ENCODE measurements at places on chromosomes 7 and 10.

- no peak for DNase-seq
Measured at GRCh38 chr7:16803125-16803524, 1.7 kb downstream of the AGR2 start.

GRCh38 chr7:17184805-17185689, 113.4 kb upstream of the AHR start:
- DNase-seq: no peak

- DNase-seq: no peak
Measured at GRCh38 chr7:43303740-43304241, 191.3 kb downstream of the HECW1 start.

DNA sequence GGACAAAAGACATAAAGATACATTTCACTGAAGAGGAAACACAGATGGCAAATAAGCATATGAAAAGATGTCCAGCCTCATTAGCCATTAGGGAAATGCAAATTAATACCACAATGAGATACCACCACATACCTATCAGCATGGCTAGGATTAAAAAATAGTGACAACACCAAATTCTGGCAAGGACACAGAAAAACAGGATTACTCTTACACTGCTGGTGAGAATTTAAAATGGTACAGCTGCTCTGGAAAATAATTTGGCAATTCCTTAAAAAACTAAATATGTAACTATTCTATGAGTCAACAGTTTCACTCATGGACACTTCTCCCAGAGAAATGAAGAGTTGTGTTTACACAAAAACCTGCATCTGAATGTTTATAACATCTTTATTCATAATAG, 121.1 kb downstream of the C10orf90 start:
- DNase-seq: no peak

- DNase-seq: no peak
Measured at GRCh38 chr10:12934777-12935176, 66.7 kb downstream of the CCDC3 start.

- DNase-seq: no peak
Measured at GRCh38 chr7:128874140-128875031, 11.7 kb downstream of the ATP6V1F start.

GRCh38 chr7:130903358-130903974, 169.5 kb upstream of the KLF14 start:
- DNase-seq: no peak

DNA sequence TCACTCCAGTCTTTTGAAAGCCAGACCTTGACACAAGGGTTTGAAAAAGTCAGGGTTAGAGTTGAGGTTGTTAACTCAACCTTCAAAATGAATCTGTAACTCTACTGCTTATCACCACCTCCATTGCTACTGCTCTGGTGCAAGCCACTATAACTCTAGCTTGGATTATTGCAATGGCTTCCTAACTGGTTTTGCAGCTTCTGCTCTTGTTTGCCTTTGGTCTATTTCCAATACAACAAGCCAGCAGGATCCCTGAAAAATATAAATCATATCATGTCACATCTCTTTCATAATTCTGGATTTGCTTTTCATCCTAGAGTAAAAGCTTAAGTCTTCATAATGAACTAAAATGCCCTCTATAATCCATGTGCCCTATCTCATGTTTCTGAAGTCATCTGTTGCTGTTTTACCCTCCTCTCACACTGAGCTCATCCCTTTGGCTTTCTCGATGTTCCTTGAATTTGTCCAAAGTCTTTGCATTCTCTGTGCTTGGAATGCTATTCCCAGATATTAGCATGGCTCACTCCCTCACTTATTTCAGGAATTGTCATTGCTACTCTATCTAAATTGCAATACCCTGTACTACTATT, 10.9 kb downstream of the TAS2R60 start:
- DNase-seq: no peak

DNA sequence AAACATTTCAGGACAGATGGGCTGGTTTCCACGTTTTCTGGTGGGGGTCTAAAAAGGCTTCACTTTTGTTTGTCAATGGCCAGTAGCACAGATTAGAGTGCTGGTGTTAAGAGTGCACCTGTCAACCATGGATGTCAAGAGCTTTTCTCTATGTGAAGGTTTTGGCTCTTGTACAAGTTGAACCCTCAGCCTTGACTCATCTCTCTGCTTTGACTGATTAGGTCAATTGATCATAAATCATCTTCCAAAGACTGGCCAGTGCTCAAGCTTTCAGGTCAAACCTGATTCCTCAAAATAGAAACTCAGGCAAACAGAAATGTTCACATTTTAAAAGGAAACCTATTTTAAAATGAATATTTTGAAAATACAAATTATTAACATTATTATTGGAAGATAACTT, 59.6 kb upstream of the SP4 start:
- DNase-seq: no peak

DNA sequence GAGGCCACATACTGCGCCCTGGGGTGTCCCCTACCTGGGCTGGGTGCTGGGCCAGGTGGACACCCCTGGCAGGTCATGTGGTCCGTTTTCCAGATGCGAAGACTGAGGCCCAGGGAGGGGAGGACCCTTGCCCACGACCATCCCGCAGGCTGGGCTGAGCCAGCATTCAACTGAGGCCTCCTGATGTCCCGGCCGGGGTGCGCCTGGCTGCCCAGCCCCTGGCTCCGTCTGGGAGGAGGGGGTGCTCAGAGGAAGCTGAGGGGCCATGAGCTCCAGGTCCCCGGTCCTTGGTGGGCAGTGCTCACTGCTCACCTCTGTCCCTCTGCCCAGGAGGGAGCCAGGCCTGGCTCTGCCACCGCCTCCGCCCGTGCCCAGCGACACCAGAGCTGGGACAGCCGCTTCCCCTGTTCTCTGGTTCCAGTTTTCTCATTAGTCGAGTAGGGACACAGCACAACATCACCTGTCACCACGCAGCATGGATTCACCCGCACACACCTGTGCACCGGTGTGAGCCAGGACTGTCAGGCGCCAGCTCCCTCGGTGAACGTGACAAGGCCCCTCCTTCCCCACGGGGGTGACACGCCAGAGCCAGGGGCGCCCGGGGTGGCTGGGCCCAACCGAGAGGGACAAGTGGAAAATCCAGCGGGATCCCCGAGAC, 139.7 kb downstream of the ELFN1 start:
- DNase-seq: no peak

DNA sequence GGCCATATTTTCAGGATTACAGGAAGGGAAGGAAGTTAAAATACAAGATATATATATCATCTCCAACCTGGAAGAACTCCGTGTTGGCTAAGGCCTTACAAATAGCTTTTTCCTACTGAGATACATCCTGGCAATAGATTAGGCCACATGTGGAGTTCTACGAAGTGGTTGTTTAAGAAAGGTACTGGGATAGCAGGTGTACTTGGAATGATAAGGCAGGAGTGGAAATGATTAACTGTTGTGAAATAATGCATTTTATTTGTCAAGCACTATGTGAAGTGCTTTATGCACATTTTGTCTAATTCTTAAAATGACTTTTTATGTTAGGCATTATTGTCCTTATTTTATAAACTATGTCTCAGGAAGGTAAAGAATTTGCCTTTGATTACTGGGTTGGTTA, 18.9 kb upstream of the SMIM30 start:
- no peak for DNase-seq

GRCh38 chr7:145092766-145093165, 256.9 kb upstream of the TPK1 start:
- no peak for DNase-seq

GRCh38 chr10:29849126-29849833, 210.1 kb downstream of the JCAD start:
- no peak for DNase-seq

DNA sequence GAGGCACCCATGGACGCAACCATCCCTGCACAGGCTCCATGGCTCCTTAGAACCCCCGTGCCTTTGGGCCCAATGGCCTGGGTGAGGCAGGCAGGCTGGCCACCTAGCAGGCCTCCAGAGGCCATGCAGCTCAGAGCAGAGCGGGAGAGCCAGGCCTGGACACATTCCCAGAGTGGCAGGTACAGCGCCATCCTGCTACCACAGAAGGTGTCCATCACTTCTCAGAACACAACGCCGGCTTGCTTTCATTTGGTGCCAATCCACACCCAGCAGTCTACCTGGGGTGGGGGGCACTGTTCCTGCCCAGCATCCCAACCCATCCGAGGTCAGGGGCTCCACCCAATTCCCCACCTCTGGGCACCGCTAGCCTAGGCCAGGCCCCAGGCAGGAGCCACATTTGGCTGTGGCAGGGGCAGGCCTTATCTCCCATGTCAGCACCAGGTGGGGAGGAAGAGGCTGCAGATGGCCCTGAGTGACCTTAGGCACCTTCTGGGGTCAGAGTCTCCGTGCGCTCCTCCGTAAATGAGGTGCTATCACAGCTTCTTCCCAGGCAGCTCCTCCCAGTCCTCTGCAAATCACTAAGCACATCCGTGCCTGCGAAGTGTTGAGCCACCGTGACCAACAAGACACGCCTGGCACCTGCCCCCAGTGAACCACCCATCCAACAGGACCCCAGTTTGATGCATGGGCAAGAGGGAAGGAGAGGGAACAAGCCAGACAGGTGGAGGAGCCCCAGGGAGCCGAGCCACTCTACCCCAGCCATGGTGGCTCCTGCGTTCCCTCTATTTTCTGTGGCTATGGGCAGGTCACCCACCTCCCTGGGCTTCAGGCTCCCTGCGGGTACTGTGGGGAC, 14.2 kb downstream of the KCNH2 start:
- no peak for DNase-seq

- DNase-seq: no peak
Measured at GRCh38 chr10:22265839-22266537, 48.2 kb upstream of the EBLN1 start.

- DNase-seq: no peak
Measured at GRCh38 chr10:113993489-113993991, 50.1 kb upstream of the ADRB1 start.

DNA sequence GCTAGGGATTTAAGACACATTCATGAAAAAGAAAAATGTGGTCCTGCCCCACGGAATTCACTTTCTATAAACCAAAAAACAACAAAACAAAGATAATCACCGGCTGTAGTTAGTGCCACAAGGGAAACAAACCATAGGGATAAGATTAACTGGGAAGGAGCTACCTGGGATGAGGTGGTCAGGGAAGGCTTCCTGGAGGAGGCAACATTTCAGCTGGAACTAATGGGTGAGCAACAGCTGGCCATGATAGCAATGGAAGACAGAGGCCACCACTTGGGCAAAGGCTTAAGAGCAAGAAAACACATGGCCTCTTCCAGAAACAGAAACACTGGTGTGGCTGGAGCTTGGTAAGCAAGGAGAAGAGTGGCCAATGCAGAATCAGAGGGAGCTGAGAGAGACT, 38.4 kb upstream of the ENO4 start:
- DNase-seq: no peak

GRCh38 chr7:1030444-1031070, 13.8 kb upstream of the GPR146 start:
- DNase-seq: no peak

GRCh38 chr10:33914746-33915145, 580.3 kb upstream of the NRP1 start:
- no peak for DNase-seq

DNA sequence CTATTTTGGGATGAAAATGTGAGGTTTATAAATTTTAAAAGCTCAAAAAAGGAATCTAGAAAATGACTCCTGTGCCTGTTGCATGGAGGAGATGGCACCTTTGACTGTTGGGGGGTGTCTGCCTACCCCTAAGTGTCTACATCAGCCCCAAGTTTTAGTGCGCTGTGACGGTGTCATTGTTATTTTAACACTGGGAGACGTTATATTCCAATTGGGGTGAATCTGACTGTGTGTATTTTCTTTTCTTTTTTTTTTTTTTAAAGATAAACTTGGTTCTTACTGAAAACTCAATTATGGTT, 517 bp downstream of the SRGN start:
- no peak for DNase-seq

- no peak for DNase-seq
Measured at GRCh38 chr10:78177491-78178185, 144.0 kb downstream of the RPS24 start.

- no peak for DNase-seq
Measured at GRCh38 chr10:1227510-1228402, 171.6 kb downstream of the WDR37 start.

- no peak for DNase-seq
Measured at GRCh38 chr7:42690794-42691639, 220.9 kb downstream of the C7orf25 start.

- no peak for DNase-seq
Measured at GRCh38 chr7:13198036-13198435, 510.6 kb downstream of the ARL4A start.

GRCh38 chr10:74827045-74827441, 643 bp downstream of the KAT6B start:
- no peak for DNase-seq

- no peak for DNase-seq
Measured at GRCh38 chr7:110442381-110442837, 648.5 kb upstream of the LRRN3 start.

GRCh38 chr10:38027986-38028385, 17.5 kb downstream of the ZNF33A start:
- DNase-seq: no peak

Data from stimulated activated CD8-positive, alpha-beta memory T cell treated with anti-CD3 and anti-CD28 coated beads, Interleukin-4, amount 100 ng/mL, for 1 hour (primary cell).